ENCODE measurements at places on chromosomes 2 and 18.
A peak's percentile ranks its signal among the peaks of the same experiment; 100 is the strongest.

DNA sequence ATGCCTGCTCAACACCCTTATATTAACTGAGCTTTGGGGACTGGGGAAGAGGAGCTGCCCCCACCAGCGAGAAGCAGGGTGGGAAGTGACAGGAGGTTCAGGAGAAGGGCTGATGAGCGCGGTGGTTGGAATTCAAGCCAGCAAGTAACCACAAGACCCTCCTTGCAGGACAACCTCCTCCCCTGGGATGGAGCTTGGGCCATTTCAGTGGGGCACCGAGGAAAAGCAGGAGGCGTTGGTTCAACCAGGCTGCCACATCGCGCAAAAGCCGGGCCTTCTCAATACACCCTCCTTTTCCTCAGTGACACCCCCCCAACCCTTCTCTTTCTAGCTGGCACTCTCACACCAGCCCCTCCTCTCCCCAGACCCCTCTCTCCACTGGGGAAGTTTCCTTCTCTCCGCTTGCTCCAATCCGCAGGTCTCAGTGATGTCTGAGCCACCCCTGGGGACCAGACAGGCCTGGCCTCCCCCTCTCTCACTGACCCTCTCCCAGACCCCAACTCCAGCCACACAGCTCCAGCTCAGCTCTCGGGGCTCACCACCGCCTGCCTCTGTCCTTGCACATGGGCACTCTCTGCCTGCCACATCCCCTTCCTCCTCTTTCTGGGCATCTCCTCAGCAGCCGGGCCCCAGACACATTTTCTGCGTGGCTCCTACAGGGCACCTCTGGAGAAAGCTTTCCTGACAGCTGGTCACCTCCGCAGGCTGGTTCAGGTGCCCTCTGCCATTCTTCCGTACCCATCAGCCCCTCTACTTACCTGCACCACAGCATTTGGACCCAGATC, 44.5 kb downstream of the KCNF1 start:
- no peak for DNase-seq

DNA sequence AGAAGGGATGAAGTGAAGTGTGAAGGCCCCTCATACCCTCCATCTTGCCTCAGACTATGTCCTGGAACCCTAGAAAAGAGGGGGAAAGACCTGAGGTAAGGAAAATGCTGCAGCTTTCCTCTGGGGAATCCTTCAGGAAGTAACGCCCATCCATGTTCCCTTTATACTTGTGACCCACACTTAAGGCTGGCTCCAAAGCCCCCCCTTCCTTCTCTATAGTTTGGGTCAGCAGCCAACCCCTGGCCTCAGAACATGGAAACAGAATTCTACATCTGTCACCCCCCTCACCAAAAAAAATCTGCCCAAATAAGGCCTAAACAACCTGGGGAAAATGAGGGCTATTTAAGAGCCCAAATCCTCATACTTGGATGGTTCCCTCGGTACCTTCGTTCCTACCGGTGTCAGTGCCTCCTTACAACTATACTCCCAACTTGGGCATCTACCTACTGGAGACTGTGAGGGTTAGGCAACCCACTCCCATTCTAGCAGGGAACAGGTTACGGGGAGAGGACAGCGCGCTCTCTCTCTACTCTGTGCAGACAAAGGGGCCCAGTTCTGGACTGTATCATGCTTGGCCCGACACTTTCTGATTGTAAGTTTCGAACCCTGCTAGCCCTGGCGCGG, 689 bp downstream of the OST4 start:
- no peak for DNase-seq

DNA sequence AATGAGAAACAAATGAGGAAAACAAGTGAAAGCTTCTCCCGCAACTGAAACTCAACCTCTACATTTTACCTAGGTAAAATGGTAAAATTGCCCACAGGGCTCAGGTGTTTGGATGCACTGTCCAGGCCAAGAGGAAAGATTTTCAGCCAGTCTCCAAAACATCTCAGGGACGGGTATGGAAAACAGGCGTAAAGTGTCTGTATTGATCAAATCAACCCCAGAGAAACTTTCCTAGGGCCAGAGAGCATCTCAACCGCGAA, 361 bp upstream of the HAT1 start:
- DNase-seq, result no peak

DNA sequence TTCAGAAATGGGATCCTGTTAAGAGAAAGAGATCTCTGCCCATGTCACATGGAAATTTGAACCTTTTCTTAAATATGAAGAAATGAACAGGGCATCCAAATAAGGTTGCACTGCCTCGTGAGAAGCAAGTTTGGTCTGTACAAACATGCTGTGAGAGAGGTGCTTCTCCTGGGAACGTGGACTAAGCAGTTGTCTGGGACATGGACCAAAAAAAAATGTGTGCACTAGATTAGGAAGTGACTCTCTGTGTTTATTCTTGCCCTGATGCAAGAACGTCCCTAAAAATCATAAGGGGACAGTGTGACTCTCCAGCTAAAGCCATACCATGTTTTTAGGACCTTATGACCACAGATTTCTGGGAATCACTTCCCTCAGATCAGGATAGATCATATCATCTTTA, 23.7 kb upstream of the GCG start:
- DNase-seq, result no peak

- DNase-seq, result no peak
Measured at GRCh38 chr2:204274991-204275390, 270.3 kb upstream of the PARD3B start.

- no peak for DNase-seq
Measured at GRCh38 chr18:22817844-22818243, 115.3 kb upstream of the RBBP8 start.

- DNase-seq, result peak; percentile 10
Measured at GRCh38 chr2:174158003-174158402, 90.3 kb downstream of the OLA1 start.

DNA sequence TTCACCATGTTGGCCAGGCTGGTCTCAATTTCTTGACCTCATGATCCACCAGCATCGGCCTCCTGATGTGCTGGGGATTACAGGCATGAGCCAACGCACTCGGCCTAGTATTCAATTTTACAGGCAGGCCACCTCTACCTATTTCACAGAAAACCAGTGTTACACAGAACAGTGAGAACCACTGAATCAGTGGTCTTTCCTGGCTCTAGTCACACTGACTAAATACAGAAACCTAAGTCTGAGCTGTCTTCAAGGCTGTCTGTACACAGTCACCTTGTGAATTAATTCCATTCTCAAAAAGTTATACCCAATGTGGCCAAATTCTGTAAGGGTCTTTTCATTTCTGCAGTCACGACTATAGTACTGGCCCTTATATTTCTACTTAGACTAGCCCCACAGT, 3.5 kb downstream of the RNF149 start:
- DNase-seq, result no peak

DNA sequence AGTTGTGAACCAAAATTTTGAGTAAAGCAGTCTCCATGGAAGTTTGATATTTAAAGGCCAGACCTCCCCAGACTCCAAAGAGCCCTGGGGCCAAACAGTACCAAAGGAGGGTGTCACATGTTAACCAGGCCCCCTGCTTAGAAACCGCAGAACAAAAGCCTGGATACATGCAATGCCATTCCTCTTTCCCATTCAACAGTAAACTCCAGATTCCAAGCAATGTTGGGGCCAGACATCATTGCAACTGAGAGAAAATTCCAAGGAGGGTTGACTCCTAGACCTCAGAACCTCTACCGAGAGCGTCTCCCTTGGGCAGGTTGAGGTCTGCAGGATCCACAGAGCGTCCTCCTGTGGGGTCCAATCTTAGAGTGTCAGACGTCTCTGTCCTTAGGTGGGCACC, 404.4 kb upstream of the SYT4 start:
- DNase-seq, result no peak

GRCh38 chr2:180647221-180647620, 333.2 kb upstream of the UBE2E3 start:
- DNase-seq, result no peak

DNA sequence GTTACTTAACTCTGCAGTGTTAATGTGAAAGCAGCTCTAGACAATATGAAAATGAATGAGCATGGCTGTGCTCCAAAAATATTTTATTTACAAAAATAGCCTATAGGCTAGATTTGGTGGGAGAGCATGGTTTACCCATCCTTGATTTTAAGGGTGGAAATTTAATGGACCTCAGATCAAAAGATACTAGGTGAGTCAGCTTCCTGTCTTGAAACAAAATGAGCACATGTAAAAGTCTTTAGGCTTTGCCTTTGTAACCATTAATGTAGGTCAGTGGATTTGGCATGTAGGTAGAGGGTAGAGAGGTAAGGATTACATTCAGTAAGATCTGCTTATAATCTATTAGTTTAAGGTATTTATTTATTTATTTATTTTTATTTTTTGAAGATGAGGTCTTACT, 72.7 kb downstream of the GREB1L start:
- DNase-seq, result no peak

GRCh38 chr18:4870177-4870773, 326.8 kb downstream of the AKAIN1 start:
- DNase-seq, result no peak

DNA sequence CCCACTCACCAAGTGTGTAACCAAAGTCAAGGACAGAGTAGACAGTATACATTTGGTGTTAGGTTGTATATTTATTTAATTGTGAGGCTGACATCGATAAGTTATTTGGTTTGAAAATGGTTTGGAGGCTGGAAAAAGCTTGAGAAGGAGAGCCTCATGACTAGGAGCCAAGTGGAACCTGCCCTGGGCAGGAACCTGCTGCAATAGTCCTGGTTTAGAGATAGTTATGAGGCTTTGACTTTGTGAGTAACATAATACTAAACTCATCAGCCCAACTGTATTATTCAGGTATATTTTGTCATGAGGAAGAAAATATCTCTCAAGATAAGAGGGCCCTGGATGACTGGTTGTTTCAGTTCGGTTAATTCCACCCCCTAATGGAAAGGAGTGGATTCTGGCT, 234.3 kb upstream of the CYRIA start:
- no peak for DNase-seq

GRCh38 chr2:31088504-31089195, 49.6 kb downstream of the GALNT14 start:
- DNase-seq, result no peak

Measured in activated naive CD8-positive, alpha-beta T cell treated with anti-CD3 and anti-CD28 coated beads, Interleukin-2, amount 50 U/mL, for 24 hours (primary cell).